ENCODE measurements at places on chromosomes 3 and 15. TPM values are rescaled to one million over a fixed set of nuclear protein-coding genes. Genes with fewer than 3 reads are reported as not detected.
A peak's percentile ranks its signal among the peaks of the same experiment; 100 is the strongest.

- DNase-seq = no peak
Measured at GRCh38 chr3:78726545-78726944, 1041.3 kb downstream of the ROBO1 start.

The FAM43A gene
- 44.3 TPM for total RNA-seq

DNA sequence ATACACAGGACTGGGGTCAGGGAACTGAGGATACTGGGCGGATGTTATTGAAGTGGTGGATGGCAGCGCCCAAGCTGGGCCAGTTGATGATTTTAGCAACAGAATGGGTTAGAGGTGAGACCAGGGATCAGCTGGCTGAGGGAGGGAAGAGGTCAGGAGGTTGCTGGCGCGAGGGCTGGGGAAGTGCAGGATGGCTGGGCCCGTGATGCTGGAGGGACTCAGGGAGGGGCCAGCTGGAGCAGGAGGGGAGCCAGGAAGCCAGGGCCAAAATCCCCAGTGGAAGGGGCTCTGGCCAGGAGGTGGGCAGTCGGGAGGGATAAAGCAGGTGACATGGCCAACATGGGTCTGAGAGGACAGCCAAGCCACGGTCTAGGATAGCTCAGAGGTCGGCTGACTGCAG is 178.0 kb downstream of the NSMCE3 start:
- DNase-seq = no peak

GRCh38 chr15:94579286-94579685 is 347.9 kb downstream of the MCTP2 start:
- DNase-seq = no peak

The SLC28A1 gene
- not detected for total RNA-seq

DNA sequence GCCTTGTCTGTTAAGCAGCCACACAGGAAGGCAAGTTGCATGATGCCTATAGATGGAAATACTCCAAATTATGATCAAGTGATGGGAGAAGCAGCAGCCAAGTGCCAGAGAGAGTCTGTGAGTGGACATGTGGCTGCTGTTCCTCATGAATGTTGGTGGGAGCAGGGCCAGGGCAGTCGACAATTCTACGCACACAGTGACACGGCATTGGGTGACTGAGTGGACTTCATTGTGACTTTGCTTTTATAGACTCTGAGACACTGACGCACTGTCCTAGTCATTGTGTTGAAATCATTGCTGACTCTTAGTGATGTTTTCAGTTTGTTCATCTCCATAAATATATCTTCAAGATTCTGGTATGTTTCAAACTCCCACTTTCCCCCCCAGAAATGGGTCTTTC is 246.3 kb upstream of the SEMA6D start:
- DNase-seq = no peak

DNA sequence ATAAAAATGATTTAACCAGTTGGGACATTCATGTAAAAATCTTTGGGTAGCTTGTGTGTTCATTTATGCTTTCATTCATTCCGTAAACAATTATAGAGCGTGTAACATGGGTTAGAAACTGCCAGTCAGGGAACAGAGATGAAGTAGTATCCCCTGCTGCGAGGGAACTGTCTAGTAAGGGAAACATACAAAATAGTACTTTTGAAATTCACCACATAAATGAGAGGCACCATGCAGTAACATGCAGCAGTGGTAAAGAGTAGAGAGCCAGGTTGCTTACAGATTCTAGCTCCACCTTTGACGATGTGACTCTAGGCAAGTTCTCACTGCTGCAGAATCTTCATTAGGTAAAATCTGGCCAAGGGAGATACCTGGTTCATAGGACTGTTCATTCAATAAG is 938 bp downstream of the DZIP3 start:
- no peak for DNase-seq

GRCh38 chr3:105626739-105627138 is 242.1 kb downstream of the CBLB start:
- no peak for DNase-seq

DNA sequence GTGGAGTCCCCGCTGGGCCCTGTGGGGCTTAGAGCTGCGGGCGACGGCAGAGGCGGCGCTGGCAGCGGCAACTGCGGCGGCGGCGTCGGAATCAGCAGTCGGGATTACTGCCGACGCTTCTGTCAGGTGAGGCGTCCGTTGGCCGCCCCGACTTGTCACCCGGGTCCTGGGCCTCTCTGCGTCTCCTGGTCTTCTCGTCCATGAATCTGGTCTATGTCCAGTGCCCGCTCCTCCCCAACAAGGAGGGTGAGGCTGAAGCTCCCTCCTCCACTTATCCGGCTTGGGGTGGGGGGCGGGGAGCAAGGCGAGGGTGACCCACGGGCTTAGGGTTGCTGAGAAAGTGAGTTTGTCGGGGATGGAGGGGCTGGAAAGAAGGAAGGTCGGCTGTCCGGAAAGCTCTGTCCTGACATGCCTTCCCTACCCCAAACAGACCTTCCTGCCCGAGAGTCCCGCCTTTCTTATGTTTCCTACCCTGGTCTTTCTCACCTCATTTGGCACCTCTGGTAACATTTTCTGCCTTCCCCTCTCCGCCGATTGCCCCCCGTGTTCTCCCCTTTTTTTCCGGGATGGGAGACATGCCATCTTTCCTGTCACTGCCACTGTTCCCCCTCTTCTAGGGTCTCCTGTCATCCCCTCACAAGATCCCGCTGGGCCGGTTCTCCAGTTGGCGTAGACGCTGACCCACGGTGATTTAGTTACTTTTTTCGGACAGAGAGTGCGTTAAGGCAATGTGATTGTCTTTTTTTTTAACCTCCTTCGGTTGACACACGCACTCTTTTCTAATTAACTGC is 520 bp downstream of the ZNF654 start:
- DNase-seq = no peak

The GOLGA6L10 gene
- 1.0 TPM for total RNA-seq

DNA sequence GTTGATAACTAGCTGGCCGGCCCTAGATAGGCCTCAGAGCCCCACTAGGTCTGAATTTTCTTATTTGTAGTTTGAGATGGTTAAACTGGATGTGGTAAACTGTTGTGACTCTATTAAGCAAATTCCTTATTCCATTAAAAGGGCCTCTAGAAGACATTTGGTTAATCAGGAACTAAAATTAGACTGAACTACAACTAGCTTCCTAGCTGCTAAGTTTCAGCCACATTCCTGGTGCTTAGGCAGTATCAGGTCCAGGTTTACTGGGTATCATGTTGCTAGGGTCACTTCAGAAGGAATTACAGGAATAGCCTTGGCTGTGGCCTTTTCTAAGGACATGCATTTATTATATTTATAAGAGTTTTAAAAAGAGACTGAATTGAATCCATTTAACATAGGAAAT is 136.3 kb downstream of the PLD1 start:
- DNase-seq = no peak

DNA sequence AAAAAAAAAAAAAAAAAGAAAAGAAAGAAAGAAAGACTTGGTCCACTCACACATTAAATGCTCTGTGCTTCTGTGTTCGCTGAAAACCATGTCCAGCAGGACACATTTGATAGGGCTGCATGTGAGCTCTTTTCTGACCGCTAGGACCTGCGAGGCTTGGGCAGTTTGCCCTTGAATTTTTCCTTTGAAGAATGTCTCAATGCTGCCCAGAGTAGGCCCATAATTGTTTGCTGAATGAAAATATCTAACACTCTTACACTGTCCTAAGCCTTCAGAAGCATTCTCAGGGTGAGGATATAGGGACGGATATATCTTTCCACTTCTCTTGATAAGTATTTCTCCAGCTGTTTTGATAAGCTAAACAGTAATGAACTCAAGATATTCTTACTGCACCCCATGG is 6.0 kb downstream of the KIF9 start:
- DNase-seq = no peak

The SPINT1 gene
- 9.5 TPM for total RNA-seq

DNA sequence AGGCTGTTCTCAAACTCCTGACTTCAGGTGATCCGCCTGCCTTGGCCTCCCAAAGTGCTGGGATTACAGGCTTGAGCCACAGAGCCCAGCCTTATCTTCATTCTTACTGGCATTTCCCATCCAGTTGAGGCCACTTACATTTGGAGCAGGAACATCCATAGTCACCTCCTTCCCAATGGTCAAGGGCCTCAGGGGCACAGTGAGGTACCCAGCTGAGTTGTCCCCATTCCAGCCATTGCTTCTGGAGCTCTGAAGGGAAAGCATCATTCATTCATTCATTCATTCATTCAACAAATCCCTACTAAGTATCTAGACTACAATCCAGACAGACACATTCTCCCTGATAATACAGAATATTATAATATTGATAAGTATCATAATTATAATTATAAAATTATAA is 12.2 kb downstream of the PLA2G4D start:
- no peak for DNase-seq

DNA sequence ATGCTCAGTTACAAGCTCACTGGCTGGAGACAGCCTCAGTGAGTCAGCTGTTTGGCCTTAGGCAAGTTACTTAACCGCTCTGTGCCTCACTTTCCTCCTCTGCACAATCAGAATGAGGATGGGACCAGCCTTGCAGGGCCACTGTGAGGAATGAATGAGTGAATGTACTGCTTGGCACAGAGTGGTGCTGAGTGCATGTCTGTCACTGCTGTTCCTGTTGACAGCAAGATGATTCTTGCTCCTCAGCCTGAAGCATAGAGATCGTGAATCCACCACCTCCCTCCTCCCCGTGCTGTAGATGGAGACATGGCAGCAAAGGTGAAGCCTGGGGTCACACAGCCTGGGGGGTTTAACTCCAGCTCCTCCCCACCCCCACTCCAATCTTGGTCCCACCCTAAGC is 14.6 kb upstream of the GRIP2 start:
- no peak for DNase-seq

GRCh38 chr15:38164507-38164906 is 88.1 kb upstream of the SPRED1 start:
- no peak for DNase-seq

GRCh38 chr15:64701482-64702184 is 73.8 kb downstream of the RBPMS2 start:
- no peak for DNase-seq

DNA sequence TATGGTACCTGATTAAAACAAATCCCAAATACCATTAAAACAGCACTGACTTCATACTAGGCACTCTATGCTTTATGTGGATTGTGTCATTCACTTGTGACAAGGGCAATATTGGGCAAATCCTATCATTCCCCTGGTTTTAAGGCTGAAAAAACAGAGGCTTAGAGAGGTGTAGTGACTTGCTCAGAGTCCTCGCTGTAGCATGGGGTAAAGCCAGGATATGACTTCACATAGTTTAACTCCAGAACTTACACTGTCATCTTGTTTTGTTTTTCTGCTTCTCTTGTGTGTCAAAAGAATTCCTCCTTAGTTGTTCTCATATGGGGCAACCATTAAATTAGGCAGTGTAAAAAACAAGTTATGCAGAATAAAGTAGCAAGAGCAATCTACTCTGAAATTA is 40.3 kb upstream of the ICE2 start:
- DNase-seq = no peak

DNA sequence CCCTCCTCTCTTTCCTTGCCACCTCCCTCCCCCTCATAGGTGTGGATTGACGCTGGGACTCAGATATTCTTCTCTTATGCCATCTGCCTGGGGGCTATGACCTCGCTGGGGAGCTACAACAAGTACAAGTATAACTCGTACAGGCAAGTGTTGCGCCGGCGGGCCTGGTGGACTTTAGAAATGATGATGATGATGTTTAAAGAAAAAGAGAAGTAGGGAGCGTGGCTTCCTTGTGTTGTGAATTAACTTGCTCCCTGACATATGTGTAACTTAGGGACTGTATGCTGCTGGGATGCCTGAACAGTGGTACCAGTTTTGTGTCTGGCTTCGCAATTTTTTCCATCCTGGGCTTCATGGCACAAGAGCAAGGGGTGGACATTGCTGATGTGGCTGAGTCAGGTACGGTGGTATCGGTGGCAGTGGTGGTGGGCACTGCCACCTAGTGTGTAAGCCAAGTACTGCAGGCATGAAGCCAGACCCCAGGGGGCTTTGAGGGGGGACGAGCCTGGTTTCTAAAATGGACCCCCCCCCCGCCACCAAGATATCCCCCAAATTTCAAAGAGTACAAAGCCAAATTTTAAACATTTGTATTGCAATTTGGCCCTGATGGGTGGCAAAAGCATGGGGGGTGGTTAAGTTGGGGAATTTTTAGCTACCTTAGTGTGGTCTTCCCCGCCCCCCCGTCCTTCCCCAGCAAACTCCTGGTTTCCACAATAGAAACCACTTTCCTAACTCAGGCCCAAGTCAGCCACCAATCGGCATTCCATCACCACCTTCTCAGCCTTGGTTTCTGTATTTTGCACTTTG is 65.6 kb downstream of the SLC6A6 start:
- no peak for DNase-seq

The ZNF660 gene
- 2.0 TPM for total RNA-seq

The CHDH gene
- 2.5 TPM for total RNA-seq

DNA sequence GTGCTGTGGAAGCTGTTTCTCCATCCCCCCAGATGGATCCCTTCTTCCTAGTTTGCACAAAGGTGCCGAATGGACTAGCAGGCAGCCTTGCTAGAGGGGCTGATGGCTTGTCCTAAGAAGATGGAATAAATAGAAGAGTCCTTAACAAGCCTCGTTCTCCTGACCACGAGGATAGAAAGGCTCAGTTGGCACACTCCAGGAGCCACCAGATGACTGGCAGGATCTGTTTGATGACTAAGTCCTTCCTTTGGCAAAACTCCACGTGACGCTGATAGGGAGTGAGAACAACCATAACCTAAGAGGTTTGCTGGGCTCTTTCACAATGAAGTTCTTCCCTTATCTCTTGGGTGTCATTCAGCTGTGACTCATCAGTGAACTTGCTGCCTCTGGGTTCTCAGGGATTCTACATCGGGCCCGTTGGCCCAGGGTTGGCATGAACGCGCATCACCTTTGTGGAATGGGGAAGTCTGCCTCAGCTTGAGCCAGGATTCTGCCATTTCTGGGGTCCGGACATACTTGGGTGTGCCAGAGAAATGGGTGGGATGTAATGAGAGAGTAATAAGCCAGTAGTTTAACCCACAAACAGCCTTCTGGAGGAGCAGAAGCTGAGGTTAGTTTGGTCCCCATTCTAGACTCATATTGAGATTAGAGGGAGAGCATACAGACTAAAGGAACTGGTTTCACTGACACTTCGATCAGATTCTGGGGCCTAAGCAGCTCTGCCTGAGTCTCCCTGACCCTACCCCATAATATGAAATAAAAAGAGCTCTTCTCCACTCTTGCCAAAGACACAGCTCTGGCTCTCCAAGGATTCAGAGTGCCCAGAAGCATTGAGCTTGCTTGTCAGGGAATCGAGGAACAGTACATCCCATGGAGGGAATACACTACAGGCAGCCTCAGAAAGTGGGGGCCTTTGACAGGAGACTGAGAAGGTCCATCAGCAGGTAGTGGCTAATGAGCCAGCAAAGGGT is 2.0 kb upstream of the MELTF start:
- DNase-seq = peak; percentile 83

- no peak for DNase-seq
Measured at GRCh38 chr15:53872410-53872809, 105.8 kb upstream of the UNC13C start.

The FGD5 gene
- total RNA-seq = 18.8 TPM

DNA sequence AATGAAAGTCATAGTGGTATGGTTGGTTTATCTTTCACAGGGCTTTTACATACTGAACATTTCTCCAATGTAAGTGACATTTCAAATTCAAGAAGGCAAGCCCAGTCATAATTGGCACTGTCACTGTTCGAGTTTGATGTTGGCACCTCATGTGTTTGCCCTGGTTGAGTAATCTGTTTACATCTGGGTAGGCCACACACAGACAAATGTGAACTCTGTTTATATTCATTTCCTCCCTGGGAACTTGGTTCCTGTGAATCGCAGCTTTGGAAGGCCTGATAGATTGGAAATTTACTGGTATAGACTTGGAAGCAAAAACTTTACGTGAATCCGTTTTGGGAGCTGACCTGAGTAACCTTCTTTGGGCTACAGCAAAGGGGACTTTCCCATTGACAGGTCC is 395.2 kb upstream of the AZI2 start:
- DNase-seq = no peak

- DNase-seq = no peak
Measured at GRCh38 chr3:31543375-31543774, 10.7 kb downstream of the STT3B start.

The GPR62 gene
- total RNA-seq = 0.19 TPM

All from omental fat pad (tissue), 4 donors.